CD4-positive, alpha-beta T cell treated with Interleukin-15 for 4 hours (primary cell): ENCODE measurements at places on chromosomes 5 and 9.

DNA sequence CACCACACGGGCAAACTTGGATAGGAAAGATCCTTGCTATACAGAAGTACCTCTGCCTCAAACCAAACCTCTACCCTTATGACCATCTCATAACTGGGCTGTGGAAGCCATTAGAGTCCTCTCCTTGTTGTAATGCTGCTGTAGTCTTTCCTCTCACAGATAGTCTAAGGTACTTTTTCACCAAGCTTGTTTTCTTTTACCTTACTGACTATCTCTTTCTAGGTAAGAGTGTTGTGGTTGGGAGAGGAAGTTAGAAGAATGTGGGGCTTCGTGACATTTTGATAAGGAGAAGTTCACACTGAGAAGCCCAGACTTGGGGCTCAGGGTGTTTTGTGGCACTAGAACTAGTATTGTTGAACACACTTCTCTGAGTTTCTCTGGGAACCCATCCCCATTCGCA is 8.9 kb downstream of the CFAP95 start:
- DNase-seq: peak; percentile 24

GRCh38 chr5:69502767-69503488 is 10.3 kb downstream of the OCLN start:
- no peak for DNase-seq

DNA sequence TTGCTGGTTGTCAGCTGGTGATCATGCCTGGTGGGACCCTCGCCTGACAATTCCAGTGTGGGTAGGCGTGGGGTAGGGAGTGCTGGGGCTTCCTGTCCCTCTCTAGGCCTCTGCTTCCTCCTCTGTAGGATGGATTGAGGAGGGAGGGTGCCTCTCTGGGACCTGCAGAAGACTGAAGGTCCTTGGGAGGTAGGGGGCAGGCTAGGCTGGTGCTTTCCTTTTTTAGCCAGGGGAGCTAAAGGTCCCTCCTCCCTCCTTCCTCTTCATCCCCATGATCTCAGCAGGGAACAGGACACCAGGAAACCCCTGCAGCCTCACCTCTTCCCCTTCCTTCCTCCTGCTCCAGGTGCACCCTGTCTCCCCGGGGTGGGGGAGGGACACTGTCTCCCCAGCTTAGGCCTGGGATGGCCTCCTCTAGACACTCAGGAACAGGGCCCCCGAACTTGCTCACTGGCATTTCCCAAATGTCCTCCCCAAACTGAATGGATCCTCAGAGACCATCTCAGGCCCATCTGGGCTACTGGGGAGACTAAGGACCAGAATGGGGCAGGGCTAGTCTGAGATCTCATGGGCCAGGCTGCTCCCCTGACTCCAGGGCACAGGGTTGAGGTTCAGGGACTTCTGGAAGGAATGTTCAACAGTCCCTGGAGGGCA is 8.4 kb downstream of the SH2D3C start:
- no peak for DNase-seq

DNA sequence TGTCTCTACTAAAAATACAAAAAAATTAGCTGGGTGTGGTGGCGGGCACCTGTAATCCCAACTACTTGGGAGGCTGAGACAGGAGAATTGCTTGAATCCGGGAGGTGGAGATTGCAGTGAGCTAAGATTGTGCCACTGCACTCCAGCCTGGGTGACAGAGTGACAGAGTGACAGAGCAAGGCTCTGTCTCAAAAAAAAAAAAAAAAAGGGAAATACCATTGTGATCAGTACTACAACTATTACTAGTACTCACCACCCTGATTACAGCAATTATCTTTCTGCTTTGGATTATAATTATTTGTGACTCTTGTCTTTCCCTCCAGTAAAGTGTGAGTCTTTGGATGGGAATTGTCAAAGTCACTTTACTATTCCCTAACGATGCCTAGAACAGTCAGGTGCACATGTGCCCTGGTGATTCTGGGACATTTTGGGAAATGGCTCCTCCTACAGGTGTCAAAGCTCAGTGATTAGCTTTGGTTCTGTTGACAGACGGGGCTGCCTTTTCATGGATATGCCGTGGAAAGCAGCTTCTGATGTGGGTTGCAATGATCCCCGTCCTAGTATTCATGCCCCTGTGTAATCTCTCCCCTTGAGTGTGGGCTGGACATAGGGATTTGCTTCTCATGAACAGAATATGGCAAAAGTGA is 31.8 kb upstream of the FRRS1L start:
- peak; percentile 14 for DNase-seq

- no peak for DNase-seq
Observed at GRCh38 chr9:37262410-37262809, 142.0 kb downstream of the ZCCHC7 start.

GRCh38 chr5:80191991-80192398 is 63.9 kb downstream of the SERINC5 start:
- DNase-seq: peak; percentile 71

DNA sequence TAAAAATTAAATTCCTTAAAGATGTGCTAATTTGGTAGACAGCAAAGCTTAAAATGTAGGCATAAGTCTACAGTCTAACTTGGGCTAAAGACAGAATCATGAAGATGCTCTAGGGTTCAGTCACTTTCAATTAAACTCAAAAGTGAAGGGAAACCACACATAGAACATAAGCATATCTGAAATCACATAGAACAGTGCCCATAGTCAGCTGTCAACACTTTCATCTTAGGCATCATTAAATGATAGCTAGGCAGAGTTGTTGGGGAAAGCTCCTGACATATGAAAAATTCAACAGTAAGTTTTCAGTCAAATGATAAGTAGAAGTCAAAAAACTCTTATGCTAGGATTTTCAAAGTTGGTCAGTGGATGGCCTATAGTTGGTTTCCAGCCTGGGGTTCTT is 11.0 kb downstream of the DAB2 start:
- no peak for DNase-seq

DNA sequence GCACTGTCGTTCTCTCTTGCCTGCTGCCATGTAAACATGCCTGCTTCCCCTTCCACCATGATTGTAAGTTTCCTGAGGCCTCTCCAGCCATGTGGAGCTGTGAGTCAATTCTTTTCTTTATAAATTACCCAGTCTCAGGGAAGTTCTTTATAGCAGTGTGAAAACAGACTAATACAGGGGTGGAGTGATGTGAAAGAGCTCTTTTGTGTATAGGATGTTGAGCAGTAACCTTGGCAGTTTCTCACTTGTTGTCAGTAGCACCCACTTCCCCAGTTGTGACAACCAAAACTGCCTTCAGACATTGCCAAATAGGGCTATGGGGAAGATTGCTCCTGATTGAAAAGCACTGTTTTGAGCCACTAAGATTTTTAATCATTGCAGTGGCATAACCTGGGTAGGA is 552.2 kb upstream of the ZNF462 start:
- peak; percentile 1 for DNase-seq

DNA sequence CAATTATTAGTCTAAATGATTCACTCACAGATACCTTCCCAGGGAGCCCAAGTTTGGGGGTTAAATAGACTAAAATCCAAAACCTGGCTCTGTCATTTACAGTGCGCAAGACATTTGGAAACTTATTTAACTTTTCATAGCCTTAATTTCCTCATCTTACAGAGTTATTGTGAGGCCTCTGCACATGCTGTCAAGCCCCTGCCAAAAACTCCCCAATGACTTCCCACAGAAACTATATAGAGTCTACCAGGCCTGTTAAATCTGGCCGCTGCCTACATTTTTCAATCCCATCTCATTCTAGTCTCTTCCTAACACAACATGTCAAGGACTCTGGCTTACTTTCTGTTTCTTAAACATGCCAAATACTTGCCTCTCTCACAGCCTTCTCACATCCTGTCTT is 412.5 kb downstream of the ELAVL2 start:
- DNase-seq: no peak

DNA sequence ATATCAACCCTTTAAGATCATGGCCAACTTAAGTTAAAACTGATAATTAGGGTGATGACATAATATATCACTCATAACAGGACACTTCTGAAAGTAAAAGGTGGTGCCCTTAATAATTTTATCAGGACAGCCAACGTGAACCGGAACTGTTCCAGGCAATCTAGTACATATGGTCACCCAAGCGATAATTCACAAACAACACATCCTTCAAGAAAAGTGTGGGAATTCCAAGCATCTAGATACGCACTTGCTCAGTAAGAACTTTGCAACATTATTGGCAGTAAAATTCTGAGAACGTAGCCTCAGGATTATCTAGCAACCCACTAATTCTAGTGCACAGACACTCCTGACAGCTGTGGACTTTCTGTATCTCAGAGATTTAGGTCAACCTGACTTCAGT is 85.7 kb downstream of the ALDH7A1 start:
- DNase-seq: no peak

DNA sequence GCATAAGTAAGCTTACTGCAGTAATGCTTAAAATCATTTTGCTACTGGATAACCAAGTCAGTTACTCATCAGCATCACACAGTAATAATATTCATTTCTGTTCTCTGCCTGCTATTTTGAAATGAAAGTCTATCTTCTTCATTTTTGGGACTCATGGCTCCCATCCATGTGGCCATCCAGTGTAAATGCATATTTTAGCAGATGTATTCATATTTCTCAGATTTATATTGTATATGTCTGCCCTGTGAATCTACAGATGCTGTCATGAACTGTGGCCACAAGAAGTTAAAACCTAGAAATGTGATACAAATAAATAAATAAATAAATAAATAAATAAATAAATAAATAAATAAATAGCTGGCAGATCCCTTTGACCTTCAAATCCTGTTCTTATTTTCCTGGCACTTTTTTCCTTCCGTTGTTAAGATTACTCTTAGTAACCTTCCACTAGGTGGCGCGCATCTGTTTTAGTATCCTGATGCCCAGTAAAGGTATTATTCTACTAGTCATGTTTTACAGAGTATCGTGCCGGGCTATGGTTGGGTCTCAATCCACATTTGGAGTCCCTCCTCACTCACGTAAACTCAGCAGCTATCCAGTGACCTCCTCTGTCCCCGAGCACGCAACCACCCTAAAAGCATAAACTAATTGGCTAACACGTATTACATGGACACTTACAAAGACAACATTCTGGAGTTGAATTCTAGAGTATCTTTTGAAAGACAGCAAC is 79.2 kb upstream of the IL7R start:
- DNase-seq: peak; percentile 79

DNA sequence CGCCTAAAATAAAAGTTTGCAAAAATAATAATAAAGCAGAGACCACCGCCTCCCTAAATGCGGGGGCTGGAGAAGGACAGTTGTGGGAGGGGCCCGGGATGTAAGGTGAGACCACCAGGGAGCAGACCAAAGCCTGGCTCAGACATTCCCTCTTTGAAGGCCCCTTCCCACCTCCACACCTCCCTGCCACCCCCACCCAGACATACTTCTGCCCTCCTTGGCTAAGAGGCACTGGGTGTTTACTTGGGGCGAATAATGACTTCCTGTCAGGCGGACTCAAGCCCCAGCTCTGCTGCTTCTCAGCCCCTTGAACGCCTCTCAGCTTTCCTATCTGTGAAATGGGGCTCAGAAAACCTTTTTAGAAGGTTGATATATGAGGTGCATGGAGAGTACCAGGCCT is 58.8 kb upstream of the GGTA1 start:
- no peak for DNase-seq

- no peak for DNase-seq
Observed at GRCh38 chr9:28378231-28378630, 805.0 kb upstream of the C9orf72 start.

GRCh38 chr9:95226921-95227320 is 90.6 kb downstream of the FANCC start:
- DNase-seq: no peak

- DNase-seq: no peak
Observed at GRCh38 chr5:78547731-78548615, 100.6 kb downstream of the LHFPL2 start.

GRCh38 chr9:70586476-70586875 is 172.0 kb upstream of the KLF9 start:
- DNase-seq: no peak

DNA sequence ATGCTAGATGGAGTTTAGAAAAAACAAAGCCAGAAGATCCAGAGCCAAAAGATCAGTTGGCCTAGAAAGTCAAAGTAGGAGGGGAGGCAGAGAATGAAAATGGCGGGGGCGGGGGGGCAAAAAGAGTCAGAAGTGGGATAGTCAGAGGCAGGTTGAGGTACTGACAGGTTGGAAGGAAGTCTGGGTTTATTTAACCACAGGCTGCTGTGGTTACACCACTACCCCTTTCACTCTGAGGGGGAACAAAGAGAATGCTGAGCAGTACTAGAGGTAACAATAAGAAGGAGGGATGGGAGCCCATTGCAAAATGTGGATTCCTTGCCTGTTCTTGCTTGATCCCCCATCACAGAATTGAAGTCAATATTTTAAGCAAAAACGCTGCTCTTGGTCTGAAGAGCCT is 111.8 kb downstream of the CAVIN4 start:
- no peak for DNase-seq

- DNase-seq: no peak
Observed at GRCh38 chr5:105924366-105924765, 1746.4 kb downstream of the EFNA5 start.

- DNase-seq: no peak
Observed at GRCh38 chr9:113598451-113598850, 134.9 kb downstream of the RGS3 start.
